ENCODE measurements at places on chromosomes 12 and 14.

DNA sequence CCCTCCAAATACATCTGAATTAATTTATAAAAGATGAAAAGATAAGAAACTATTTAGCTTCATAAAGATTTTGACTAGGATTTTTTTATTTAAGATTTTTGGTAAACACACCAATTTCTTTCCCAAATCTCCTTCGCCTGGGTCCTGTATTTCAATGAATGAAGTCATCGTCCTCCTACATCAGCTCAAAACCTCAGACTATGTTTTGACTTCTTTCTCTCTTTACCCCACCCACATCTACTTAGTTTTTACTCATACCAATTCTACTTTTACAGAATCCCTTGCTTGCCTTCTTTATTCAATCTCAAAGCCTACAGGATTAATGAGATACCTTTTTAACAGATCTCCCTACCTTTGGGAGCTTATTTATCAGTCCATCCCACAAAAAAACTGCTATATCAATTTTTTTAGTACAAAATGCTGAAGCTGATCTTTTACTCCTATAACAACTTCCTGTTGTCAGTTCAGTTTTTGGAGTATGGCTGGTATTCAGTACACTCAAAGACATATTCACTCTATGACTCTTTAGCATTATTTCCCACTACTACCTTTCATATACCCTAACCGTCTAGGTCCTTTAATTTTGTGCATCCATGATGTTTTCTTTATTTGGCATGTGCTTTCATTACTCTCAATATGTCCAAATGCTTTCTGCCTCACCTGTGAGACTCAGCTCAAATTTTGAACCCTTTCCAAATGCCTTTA, 18.7 kb upstream of the CCDC91 start:
- no peak for DNase-seq

DNA sequence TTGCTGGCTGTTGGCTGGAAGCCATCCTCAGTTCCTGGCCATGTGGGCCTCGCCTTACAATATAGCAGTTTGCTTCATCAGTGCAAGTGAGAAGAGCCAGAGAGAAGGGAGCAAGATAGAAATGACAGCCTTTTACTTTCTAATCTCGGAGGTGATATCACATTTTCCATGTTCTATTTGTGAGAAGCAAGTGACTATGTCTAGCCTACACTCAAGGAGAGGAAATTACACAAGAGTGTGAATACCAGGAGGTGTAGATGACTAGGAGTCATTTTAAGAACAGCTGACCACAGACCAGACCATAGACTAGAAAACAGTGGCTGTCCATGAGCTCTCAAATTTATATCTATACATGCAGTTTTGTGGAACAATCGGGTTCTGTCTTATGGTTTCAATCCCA, 163.0 kb upstream of the NRXN3 start:
- no peak for DNase-seq

DNA sequence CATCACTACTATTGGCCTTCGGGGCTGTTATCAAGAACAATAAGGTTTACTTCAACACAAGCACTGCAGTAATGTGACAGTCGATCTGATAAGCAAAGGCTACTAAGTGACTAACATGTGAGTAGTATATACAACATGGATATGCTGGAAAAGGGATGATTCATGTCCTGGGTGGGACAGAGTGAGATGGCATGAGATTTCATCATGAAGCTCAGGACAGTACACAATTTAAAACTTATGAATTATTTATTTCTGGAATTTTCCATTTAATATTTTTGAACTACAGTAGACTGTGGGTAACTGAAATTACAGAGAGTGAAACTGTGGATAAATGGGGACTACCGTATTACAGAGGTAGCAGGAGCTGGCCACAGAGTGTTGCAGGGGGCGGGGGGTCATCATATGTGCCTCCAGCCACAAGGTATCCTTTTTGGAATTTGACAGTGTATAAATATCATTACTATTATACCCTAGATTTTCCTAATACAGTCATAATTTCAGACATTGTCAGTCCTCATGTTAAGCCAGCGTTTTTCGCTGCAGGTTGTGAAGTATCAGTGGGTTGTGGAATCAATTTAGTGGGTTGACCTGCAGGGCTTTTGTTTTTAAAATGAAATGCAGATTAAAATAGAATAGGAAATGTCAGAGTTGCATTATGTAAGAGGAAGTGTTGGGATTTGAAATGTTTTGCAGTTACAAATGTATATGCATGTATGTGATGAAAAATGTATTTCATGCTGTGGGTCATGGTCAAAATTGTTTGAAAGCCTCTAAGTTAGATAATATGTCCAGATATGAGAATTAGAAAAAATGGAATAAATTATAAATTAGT, 148.0 kb upstream of the NUDT4 start:
- no peak for DNase-seq

GRCh38 chr12:124821252-124822200, 42.1 kb downstream of the SCARB1 start:
- DNase-seq = no peak

- DNase-seq = no peak
Observed at GRCh38 chr12:66048835-66049537, 81.6 kb downstream of the LLPH start.

DNA sequence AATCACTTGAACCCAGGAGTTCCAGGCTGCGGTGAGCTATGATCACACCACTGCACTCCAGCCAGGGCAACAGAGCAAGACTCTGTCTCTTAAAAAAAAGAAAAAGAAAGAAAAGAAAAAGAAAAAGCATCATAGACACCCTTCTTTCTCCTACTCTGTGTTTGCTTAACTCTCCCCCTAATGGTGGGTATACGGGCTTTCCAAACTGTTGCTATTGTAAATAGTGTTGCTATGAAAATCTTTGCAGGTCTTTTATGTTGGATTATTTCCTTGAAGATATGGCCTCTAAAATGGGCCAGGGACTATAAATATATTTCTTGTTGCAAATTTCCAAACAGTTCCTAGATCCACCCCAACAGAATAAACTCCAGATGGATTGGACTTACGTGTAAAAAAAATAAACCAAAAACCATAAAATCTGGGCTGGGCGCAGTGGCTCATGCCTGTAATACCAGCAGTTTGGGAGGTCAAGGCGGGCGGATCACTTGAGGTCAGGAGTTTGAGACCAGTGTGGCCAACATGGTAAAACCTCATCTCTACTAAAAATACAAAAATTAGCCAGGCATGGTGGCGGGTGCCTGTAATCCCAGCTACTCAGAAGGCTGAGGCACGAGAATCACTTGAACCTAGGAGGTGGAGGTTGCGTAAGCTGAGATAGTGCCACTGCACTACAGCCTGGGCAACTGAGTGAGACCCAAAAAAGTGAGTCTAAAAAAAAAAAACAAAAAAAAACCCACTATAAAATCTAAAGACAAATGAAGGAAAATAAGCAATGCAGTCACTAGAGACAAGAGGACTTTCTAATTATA, 25.9 kb downstream of the NFKBIA start:
- no peak for DNase-seq

- no peak for DNase-seq
Observed at GRCh38 chr14:100893228-100893601, 10.3 kb downstream of the RTL1 start.

DNA sequence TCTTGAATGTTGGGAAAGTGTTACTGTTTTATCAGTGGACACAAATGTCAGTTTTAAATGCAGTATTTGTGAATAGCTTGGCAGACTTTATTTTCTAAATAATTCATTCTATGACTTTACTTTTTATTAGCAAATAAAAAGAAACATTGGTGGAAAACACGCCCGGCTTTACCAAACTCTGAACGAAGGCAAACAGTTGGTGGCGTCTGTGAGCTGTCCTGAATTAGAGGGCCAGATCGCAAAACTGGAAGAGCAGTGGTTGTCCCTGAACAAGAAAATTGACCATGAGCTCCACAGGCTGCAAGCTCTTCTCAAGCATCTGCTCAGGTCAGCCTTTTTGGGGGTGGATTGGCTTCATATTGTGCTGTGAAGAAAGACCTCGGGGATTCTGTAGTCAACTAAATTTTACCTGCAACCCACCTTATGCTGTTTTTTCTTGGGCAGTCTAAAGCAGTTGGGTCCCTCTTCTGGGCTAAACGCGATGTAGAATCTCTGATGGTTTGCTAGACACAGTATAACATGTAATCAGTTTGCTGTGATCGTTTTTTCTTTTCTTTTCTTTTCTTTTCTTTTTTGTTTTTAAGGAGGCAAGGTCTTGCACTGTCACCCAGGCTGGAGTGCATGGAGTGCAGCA, 156.4 kb downstream of the ESR2 start:
- no peak for DNase-seq

GRCh38 chr12:6700646-6701051, at the start of gene PIANP:
TSS of gene PIANP (minus strand) at chr12:6700815. CDS start at chr12:6698061, 2,754 bp downstream.
- DNase-seq = no peak

- no peak for DNase-seq
Observed at GRCh38 chr12:115437061-115437567, 753.1 kb upstream of the TBX3 start.

DNA sequence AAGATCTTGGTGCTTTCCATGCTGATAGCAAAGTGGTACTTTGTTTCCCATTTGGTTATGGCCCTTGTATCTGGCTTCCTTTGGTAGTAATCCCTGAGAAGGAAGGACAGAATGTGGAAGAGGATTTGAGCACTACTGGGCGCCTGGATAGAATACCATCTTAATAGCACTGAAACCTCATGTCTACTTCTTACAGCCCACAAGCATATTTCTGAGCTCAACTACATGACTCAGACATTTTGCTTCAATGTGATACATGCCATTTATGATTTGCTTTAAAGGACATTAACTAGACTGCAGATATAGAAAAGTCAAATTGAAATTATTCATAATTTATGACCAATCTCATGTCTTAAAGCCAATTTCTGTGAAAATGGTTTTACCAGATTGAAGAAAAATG, 80.4 kb downstream of the LIN7A start:
- DNase-seq = no peak

DNA sequence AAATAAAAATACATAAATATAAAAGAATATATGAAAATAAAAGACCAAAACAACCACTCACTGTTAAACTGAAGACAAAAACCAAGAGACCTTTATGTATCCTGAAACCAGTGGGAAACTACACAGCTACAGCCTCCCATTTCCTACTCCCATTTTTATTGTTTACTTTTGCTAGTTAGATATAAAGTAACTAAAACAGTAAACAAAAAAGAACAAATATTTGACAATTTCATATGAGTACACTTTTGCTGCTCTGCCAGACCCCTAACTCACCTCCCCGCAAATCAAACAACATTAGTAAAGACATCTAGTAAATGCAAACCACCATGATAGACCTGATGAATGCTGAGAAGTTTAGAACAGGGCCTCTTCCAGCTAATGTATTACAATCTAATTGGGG, 97.1 kb downstream of the BCL2L14 start:
- no peak for DNase-seq

DNA sequence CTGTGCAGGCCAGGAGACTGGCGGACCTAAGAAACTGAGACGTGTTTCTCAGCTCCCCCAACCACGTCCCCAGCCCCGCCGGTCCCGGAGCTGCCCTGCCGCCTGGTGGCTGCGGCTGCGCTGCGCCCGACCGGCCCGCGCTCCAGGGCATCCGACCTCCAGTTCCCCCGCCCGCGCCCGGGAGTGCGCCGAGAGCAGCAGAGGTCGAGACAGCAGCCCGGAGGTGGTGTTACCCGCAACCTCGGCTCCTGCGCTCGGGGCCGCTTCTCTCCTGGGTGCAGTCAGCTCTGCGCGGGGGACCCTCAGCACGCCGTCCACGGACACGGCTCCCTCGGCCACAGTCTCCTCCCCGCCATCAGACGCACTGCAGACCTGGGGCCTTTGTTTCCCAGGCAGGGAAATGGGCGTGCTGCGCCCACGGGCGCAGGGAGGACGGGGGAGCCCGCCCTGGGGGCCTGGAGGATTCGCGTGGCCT, 21.6 kb upstream of the GPR132 start:
- DNase-seq = peak; percentile 75

- DNase-seq = no peak
Observed at GRCh38 chr14:98082833-98083232, 1189.2 kb downstream of the BCL11B start.

DNA sequence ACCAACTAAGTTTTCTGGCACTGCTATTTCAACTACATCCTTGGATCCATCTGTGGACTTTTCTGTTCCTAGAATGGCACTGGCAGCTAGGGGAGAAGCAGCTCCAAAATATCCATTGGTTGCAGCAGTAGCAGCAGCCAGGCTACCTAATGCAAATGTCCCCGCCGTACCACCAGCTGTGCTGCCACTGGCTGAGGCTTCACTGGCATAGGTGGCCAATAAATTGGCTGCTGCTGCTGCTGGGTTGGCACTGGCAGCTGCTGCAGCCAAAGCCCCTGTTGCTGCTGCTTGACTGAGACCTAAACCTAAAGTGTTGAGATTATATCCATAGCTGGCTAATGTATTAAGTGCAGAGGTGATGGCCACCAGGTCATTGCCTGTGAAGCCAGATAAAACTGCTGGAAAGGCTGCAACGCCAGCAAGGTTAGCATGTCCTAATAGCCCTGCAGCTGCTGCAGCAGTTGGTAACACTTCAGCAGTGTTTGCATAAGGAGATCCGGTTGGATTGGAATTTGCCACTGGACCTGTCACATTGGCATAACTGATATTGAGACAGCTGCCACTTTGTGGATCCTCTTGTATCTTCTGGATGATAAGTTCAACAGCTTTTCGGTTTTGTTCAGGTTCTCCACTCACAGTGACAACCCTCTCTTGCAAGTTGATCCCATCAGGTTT, 149.5 kb downstream of the NOVA1 start:
- no peak for DNase-seq

DNA sequence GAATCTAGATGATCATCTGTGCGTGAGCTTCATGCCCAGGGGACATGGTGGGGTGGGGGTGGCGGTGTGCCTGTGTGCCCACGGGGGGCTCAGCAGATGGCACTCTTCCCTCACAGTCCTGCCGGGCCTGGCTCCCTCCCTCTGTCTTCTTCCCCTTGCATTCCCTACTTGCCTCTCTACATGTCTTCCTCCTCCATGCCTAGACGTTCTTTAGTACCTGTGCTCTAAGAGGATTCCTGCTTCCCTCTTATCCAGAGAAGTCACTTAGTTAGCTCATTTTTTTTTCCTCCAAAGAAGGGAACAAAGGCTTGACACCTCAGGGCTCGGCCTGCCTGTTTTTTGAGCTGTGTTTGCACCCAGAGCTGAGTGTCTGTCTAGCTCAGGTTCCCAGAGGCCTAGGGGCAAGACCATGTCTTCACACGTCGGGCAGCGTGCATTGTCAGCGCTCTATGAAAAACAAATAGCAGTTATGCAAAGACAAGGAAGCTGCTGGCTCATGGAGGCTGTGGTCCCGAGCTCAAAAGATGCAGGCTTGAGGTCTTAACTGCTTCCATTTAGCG, 48.8 kb downstream of the NINJ2 start:
- DNase-seq = peak; percentile 44

DNA sequence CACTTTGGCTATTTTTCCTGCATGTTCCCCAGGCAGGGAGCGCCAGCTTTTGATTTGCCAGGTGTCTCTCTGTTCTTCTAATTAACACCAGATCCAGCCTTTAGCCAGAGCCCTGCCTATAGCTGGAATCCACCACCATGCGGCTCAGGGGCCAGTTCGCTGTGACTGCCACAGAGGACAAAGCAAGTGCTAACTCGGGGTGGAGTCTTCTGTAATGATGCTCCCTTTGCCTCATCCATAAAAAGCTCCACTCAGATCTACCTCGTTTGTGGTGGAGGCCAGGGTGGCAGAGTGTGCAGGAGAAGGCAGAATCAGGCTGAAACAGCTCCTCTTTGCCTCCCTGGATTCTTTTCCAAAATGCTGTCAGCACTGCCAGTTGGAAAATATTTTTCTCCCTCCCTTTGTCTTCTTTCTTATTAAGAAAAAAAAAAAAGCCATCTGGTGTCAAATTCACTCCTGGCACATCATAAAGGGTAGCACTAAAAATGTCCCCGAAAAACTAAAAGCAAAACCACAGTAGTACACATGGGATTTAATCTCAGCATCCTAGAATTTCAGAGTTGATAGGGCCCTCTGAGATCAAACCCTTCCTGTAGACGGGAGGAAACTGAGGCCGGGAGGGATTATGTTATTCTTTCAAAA, 18.0 kb upstream of the CTDSP2 start:
- DNase-seq = no peak

Data from COR-L47 (cell line).